ENCODE measurements at places on chromosomes 1 and 21.

GRCh38 chr1:30444850-30445249 lies 278.5 kb downstream of the MATN1 start:
- no peak for DNase-seq

GRCh38 chr1:113946112-113946511 lies 17.0 kb downstream of the HIPK1 start:
- no peak for DNase-seq

- no peak for DNase-seq
These were observed 247.4 kb downstream of the PTBP2 start for GRCh38 chr1:96968983-96969382.

GRCh38 chr1:61588736-61589672 lies 135.9 kb downstream of the TM2D1 start:
- peak; percentile 67 for DNase-seq

GRCh38 chr1:207845109-207845508 lies 65.8 kb downstream of the CD34 start:
- DNase-seq: peak; percentile 78

GRCh38 chr1:36343651-36344394 lies 20.4 kb upstream of the EVA1B start:
- DNase-seq: no peak

DNA sequence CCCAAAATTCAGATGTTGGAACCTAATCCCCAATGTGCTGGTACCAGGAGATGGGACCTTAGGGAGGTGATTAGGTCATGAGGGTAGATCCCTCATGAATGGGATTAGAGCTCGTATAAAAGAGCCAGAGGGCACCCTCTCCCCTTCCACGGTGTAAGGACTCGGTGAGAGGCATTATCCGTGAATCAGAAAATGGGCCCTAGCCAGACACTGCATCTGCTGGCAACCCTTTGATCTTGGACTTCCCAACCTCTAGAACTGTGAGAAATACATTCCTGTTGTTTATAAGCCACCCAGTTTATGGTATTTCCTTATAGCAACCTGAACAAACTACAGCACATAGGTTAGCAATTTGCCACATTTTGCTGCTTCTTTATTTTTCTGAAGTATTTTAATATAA lies 14.5 kb upstream of the JAM2 start:
- DNase-seq: no peak

- DNase-seq: no peak
These were observed 266.0 kb downstream of the PTPRU start for GRCh38 chr1:29502225-29502910.

DNA sequence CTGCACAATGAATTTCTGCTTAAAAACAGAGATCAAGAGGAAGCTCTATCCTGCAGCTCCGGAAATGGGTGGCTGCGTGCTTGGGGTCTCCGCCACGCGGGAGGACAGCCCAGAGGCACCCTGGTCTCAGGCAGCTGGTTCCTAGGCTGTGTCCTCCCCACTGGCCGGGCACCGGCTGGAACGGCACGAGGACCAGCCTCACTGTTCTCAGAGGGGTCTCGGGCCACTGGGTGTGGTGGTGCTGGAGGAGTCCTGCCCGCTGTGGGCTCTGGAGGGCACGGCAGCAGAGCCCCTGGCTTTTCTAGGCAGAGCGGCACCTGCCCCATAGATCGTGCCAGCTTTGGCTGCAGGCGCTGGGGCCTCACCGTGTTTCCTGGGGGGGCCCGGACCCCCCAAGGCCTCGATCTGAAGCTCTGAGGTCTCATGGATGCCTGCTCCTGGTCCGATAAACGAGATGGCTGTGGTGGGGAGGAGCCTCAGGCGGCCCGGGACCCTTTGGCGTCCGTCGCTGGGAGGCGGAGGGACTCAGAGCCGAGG lies 8.2 kb upstream of the RNF223 start:
- peak; percentile 68 for DNase-seq

DNA sequence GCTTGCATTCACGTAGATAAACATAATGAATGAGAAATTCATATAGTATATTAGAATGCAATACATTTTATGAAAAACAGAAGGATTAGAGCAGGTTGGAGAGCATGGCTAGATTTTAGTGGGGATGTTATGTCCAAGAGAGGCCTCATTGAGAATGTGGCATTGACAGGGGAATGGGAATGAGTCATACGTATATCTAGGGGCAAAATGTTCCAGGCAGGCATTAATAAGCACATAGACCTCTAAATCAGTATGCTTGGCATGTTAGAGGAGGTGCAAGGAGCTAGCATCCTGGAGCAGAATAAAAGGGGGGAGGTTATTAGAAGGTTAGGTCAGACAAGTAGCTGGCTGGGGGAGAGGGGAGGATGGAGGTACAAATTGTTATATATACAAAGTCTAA lies 93.0 kb downstream of the USH2A start:
- no peak for DNase-seq

- no peak for DNase-seq
These were observed 302.8 kb upstream of the ADAMTS5 start for GRCh38 chr21:27269644-27270043.

DNA sequence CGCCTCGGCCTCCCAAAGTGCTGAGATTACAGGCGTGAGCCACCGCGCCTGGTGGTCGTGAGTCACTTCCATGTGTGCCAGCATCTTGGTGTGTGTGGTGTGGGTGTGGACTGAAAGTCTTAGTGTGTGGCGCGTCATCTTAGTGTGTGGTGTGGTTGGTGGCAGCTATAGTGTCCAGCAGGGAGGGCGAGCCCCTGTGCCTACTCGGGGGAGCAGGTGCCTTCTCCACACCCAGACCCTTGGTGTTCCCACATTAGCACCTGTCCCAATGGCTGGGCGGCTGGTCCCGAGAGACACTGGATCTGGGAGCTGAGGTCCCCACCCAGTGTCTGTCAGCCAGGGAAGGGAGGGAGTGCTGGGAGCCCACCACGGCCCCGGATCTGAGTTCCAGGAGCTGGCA lies 2.8 kb downstream of the SCNN1D start:
- peak; percentile 15 for DNase-seq

GRCh38 chr1:107404756-107405155 lies 263.9 kb downstream of the NTNG1 start:
- DNase-seq: no peak

- no peak for DNase-seq
These were observed 116.9 kb upstream of the TIAM1 start for GRCh38 chr21:31460980-31461379.

- DNase-seq: no peak
These were observed 37.6 kb upstream of the DESI2 start for GRCh38 chr1:244615301-244615700.

DNA sequence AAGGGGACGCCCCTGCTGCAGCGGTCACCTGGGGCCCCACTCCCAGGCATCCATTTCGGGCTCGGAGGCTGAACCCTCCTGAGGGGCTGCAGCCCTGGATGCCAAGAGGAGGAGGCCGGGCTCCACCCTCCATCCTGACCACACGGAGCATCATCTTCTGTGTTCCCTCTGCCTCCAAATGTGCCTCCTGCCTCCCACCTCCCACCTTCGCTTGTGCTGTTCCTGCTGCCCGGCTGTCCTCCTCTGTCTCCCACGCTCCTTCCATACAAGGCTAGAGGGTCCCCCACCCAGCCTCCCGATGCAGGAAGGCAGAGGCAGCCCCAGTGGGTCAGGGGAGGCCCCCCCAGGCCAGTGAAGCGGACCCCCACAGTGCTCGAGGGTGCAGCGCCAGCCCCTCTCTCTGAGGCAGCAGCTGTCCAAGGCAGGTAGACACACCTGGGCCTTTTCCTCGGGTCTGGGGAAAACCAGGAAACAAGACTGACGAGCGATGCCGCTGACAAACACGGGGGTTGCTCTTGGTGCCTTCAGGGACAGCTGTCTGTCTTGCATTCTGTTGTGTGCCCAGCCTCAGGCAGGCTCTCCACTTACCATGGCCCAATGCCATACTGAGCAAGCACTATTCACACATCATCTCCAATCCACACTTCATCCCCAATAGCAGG lies 16.8 kb upstream of the PLEKHG5 start:
- no peak for DNase-seq

- no peak for DNase-seq
These were observed 178.2 kb upstream of the SGIP1 start for GRCh38 chr1:66355756-66356155.

DNA sequence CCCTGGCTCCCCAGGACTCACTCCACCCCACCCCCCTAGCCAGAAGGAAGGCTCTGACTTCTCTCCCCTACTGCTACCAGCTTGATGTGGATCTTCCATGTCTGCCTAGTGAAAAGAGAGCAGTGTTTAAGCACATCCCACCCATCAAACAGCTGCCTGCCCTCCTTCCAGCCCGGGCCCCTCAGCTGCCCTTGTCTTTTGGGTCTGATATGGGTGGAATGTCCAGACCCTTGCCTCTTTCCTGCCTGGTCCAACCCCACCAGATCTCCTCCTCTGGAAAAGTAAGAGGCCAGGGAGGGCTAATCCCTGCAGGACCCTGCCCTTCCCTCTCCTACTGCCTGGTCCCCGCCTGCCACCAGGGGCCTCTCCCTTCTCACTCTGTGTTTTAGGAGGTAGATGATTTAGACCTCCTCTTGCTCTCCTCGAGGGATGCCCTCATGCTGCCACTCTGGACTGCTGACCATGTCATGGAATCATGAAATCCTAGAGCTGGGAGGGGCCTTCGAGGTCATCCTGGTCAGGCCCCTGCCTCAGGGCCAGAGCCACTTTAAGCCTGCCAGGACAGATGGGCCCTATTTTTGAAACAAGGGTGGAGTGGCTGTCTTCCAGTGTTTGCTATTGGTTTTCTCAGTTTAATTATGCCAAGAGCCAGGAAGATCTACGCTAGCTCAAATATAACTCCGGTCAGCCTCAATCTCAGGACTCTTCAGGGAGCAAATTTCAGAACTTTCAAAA lies 15.8 kb upstream of the HSPG2 start:
- DNase-seq: no peak

GRCh38 chr21:43926196-43926595 lies 61.2 kb downstream of the AGPAT3 start:
- no peak for DNase-seq

DNA sequence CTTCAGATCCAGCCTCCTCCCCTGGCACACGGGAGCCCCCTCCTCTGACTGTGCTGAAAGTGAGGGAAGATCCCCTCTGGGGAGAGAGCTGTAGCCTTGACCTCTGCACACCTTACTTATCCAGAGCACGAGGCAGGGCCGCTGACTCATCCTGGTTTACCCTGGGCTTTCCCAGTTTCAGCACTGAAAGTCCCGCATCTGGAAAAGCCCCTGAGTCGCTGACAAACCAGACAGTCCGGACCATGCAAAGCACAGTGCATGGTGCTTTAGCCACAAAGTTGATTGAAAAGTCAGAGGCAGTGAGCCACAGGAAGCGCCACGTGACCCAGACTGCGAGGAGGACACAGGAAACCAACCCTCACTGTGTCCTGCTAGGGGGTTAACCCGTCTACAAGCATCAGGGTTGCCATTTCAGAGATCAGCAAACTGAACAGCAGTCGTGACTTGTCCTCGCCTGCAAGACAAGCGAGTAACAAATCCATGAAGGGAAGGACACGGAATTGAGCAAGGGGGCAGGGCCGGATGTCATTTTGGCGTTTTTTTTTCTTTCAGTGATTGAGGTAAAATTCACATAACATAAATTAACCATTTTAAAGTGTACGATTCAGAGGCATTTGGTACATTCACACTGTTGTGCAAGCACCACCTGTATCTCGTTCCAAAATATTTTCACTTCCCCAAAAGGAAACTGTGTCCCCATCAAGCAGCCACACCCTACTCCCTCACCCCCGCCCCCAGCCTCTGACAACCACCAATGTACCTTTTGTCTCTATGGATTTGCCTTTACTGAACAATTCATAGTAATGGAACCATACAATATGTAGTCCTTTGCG lies 19.9 kb upstream of the IFNGR2 start:
- DNase-seq: no peak

- no peak for DNase-seq
These were observed 2.9 kb downstream of the S100A12 start for GRCh38 chr1:153372571-153372970.

- DNase-seq: no peak
These were observed 11.9 kb downstream of the KCNJ10 start for GRCh38 chr1:160058087-160058486.

DNA sequence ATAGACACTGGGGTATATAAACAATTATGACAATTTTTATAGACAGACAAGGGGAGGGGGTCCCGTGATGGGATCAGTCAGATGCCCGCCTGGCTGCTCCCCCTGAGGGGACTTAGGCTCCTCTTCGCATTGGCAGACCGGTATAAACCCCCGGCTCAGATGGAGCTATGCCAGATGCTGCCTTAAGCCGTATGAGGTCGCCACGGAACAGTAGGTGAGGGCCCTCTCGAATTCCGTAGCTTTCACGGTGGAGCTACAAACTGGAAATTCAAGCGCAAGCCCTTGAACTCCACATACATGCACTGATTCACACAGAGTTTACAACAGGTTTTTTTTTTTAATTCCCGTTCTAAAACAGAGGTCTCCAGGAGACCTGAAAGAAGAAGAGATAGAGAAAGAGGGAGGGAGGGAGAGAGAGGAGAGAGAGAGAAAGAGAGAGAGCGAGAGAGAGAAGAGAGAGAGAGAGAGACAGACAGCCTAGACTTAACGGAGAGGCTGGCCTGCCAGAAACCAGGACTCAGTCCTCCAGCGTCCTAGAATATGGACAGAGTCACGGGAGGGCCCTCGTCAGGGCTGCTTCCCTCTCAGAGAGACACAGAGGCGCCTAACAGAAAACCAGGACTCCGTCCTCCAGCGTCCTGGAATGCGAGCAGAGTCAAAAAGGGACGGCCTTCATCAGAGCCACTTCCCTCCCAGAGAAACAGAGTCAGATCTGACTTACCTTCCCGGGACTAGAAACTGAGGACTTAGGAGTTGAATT lies 24.4 kb upstream of the TMEM54 start:
- no peak for DNase-seq

DNA sequence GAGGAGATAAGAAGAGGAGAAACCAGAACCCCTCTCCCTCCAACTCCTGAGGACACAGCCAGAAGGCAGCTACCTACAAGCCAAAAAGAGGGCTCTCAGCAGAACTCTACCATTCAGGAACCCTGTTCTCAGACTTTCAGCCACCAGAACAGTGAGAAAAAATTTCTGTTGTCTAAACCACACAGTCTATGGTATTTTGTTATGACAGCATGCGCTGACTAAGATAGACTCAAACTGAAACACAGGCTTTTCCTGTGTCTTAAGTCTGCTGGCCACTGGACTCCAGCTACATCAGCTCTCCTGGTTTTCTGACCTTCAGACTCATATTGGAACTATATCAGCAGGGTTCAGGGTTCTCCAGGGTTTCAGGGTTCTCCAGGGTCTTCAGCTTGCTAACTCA lies 126.5 kb upstream of the TNFSF4 start:
- no peak for DNase-seq

GRCh38 chr1:184210862-184211261 lies 159.3 kb downstream of the TSEN15 start:
- no peak for DNase-seq

All from posterior cingulate gyrus (tissue), 11 donors.